H7 (cell line): ENCODE measurements at places on chromosomes 1 and 21.

GRCh38 chr1:86596224-86596623 lies 49.3 kb downstream of the CLCA4 start:
- no peak for DNase-seq

GRCh38 chr1:22461678-22462527 lies 10.3 kb downstream of the ZBTB40 start:
- DNase-seq = no peak

DNA sequence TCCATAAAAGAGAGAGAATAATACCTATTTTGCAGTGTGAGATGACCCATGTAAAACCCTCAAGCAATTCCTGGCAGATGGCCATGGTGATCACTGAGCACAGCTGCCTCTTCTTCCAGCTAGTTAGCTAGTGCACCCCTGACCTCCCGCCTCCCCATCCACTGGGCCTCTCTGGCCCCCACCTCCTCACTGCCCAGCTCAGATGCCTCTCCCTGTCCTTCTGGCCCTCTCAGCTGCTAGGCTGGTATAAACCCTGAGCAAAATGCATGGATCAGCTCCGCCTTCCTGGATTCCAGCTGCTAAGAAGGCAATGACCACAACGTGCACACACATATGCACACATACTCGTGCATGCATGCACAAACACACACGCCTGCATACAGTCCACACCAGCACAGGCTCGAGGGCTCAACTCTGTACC lies 117.2 kb downstream of the DMRTB1 start:
- DNase-seq = no peak

DNA sequence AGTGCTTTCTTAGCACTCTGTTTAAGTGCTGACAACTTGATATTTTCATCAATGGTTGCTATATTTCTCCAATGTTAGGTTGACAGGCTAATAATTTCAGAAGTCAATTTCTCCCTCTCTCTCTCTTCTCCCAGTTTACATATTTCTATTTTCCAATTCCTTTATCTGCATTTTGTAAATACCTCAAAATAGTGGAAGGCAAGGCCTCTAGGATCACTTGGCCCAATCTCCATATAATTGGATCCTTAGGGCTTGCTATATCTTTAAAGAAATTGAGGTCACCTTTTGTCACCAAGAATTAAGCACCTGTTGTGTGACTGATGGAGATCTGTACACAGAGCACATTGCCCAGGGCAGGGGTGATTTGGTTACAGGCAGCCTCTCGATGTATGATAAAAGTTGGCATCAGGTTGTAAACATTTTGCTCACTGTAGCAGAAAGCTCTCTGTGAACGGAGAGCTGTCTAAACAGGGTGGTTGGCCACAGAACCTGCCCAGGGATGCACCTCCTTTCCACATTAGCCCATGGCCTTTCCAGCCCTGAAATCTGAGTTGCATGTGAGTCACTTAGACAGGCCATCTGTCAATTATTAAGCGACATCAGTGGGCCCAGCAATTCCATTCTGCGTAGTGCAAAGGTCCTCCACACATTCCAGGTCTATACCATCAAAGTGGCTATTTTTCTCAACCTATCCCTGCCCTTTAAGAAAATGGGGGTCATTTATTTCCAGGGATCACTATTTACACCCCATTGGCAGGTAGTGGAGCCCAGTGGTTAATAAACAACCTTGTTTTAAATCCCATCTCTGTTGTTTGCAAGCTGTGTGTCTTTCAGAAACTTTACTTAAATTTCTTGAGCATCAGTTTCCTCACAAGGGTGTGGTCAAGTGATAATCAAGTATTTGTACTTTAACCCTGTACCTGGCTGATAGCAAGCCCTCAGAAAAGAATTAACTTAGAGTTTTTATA lies 29.1 kb upstream of the IRF2BP2 start:
- DNase-seq = no peak

- no peak for DNase-seq
Measured at GRCh38 chr1:62045574-62045973, 149.1 kb upstream of the L1TD1 start.

DNA sequence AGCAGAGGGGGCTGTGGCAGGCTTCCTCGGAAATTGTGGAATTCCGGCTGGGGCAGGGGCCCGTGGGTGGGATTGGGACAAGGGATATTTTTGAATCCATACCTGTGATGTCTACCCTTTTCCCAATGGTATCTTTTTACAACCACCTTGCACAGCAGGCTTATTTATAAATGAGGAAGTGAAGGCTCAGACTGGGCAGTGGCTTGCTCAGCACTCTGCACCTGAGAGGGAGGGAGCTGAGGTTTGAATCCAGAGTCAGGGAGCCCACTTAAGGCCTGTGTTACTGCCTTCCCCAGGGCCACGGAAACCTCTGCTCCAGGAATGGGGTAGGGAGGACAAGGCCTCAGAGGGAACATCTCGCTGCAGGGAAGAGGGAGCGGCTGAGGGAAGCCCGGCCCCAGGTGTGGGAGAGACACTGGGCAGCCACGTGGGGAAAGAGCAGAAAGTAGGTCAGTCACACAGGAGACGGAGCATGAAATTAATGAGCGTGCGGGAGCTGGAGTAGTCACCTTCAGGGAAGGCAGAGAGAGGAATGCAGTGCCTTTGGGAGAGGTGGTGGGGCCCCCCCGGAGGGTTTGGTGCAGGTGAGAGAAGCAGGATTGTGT lies 35.4 kb upstream of the SCMH1 start:
- no peak for DNase-seq

GRCh38 chr1:58738876-58739275 lies 39.0 kb upstream of the MYSM1 start:
- DNase-seq = no peak

- DNase-seq = no peak
Measured at GRCh38 chr1:235329139-235329902, 951 bp downstream of the GGPS1 start.
